ENCODE measurements at places on chromosomes 2 and 18.

DNA sequence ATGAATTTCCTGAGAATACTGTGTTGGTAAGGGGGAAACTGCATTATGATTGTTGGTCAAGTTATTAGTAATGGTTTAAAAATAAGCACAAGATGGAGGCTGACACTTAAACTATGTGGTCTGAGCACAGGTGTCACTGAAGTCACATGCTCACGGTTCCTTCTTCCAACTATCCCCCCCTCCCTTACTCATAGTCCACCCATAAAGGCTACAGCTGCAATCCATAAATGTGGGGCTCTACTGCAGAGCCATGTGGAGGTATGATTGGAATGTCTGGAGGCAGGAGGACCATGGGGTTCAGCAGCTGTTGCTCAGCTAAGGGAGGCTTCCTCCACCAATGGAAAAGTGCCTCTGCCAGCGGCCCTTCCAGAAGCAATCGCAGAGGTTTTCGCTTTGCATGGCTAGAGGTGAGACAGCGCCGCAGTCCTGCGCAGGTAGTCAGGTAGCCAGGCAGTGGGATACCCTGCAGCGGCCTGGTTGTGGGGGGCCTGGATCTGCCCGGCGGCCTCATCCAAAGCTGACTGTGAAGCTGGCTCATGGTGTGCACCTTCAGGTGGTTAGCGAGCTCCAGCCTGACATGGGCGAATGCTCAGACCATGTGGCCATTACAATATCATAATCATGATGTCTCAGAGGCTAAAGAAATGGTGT lies 249.6 kb downstream of the DCDC2C start:
- no peak for DNase-seq

DNA sequence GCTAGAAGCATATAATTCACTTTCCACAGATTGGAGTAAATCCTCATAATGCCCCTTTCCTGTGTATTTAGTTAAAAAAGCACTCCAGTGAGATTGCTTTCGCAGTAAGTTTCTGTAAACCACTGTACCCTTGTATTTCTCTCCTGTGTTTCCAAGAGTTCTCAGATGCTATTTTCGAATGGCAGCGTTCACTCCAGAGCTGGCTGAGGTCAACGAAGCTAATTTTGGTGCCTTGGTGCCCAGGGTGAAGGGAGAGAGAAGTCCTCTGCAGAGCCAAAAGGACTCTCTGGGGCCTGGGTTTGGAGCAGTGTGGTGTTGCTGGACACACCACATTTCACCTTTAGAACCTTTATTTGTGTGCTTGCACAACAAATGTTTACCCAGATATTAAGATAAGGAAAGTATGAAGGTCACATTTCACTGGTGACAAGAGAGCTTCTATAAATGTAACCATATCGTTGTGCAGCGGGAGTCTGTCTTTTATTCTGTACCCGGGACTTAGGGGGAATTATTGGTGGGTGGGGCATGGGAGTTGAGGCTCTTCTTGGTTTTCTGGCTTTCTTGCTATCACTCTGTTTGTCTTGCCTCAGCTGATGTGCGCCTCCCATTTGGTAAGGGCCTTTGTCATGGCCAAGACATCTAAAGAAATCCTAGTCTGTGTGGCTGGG lies 9.9 kb downstream of the EPAS1 start:
- no peak for DNase-seq

GRCh38 chr2:184215745-184216144 lies 382.6 kb upstream of the ZNF804A start:
- DNase-seq, result no peak

DNA sequence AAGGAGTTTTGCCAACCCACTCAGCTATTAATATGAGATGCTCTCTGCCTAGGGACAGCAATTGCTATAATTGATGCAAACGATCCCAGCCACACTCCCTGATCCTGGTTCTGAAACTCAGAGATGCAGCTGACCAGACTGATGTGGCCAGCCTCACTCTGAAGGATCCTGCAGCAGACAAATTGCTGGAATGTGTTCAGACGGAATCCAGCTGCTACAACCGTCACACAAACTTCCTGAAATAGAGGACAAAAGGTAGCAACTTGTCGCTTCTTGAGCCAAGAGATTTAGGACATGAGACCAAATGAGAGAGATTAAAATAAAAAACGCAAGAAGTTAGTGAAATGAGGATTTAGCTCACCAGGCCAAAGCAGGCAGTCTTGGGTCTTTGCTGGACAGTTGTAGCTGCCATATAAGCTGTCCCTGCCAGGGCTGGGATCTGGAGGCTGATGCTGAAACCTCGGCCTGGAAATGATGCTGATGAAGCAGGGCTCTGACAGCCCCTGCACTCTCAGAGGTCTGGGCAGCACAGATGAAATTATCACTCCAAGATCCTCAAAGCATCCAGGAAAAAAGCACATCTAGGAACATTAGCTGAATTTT lies 8.3 kb upstream of the YWHAQ start:
- DNase-seq, result peak; percentile 24

DNA sequence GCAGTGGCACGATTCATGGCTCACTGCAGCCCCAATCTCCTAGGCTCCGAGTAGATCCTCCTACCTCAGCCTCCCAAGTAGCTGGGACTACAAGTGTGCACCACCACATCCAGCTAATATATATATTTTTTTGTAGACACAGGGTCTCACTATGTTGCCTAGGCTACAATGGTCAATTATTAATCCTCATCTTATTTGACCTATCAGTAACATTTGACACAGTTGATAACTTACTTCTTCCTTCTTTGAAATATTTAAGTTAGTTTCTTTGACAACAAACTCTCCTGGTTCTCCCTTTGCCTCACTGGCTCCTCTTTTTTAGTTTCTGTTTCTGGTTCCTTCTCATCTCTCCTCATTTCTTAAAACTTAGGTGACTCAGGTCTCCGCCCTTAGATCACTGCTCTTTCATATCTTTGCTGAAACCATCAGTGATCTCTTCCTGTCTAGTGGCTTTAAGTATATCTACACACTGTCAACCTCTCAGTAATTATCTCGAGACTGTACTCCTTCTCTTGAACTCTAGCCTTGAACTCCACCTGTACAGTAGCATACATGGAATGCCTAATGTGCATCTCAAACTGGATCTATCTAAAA lies 11.5 kb downstream of the PGAP1 start:
- no peak for DNase-seq

All from hippocampal formation (tissue), 2 donors.